ENCODE measurements at places on chromosomes 1 and 21.

DNA sequence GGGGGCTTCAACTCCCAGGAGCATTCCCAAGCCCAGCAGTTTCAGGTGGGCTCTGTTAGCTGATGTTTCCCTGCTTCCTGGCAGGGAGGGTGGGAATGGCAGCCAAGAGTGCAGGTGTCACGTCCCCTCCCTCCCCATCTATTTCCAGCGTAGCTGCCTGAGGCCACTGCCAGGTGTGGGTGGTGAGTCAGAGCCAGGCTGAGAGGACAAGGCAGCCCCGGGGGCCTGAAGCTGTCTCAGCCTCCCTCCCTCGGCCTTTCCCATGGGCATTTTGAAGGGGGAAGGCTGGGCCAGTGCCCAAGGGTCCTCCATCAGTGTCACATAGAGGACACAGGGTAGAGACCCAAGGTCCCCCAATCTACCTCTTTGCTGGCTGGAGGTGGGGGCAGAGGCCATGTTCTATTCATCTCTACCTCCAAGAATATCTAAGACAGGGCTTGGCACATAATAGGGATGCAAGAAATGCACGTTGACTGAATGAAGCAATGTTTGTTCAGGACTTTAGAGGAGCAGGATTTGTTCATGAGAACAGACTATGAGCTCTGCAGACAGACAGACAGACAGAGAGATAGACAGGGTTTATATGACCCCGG is 34.4 kb upstream of the ID3 start:
- no peak for DNase-seq

GRCh38 chr1:1144122-1144842 is 28.4 kb upstream of the C1orf159 start:
- peak; percentile 81 for DNase-seq

DNA sequence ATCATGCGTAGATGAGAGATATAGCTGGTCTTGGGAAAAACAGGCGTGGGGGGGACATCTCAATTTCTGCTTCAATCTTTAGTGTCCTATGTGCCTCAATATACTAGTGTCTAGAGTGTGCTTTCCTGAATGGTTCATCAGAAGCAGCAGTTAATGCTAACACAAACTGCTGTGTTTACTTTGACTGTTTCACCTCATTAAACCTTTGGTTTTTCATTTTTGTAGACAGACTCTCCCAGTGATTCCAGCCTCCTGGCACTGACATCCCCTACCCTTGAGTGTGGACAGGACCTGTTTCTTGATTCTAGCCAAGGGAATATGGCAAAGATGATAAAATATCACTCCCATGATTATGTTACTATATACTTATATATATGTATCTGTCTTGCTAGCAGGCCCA is 37.6 kb downstream of the ZYG11A start:
- no peak for DNase-seq

- no peak for DNase-seq
Measured at GRCh38 chr1:32377541-32378220, 15.3 kb downstream of the TSSK3 start.

DNA sequence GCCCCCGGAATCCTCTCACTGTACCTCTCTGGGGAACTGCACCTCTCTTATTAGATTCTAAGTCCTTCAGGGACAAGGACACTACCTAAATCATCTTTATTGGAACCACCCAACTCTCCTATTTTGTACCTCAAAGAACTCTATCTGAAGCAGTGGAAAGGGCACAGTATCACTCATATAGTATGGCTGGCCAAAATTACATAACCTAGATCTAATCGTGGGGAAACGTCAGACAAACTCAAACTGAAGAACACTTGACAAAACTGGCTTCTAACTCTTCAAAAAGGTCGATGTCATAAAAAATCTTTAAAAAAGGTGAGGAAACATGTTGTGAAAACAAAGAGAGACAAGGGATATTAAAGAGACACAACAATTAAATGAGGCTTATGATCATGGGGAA is 210.0 kb downstream of the SLC45A1 start:
- DNase-seq, result no peak

GRCh38 chr1:44733784-44734183 is 2.8 kb upstream of the RNU5D-1 start:
- DNase-seq, result no peak

- DNase-seq, result peak; percentile 61
Measured at GRCh38 chr1:98870959-98871903, 133.4 kb downstream of the PLPPR5 start.

DNA sequence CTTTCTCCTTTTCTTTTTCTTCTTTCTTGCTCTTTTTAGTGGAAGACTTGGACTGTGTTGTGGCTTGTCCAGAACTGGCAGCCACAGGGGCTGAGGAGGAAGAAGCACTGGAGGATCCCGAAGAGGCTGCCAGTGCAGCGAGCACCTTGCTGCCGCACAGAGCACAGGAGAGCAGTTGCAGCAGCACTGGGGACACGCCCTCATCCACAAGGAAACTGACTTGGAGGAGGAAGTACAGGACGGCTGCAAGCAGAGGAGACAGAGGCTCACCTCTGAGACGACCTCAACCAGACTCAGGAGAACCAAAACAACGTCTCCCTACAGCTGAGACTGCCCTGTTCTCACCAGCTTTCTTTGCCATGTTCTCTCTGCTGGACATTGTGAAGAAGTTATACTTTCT is 88.9 kb downstream of the UBR4 start:
- no peak for DNase-seq

DNA sequence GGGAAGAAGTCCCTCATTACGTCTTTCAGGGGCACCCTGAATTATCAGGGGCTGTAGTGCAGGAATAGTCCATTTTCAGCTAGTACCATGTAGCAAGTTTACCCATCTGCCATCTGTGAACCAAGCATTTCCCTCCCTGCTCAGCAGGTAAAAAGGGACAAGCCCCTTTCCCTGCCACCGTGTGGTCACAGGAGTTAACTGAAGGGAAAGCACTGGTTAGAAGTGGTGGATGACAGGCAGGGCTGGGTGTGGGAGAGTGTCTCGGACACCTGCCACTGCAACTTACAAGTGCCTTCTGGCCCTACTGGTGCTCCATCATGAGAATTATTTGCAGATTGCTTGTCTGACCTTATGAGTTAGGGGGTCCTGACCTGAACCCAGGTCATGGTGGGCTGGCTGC is 32.0 kb upstream of the IGSF5 start:
- no peak for DNase-seq

- peak; percentile 77 for DNase-seq
Measured at GRCh38 chr1:111214884-111215283, 12.6 kb upstream of the CHI3L2 start.

- no peak for DNase-seq
Measured at GRCh38 chr1:112686835-112687234, 12.4 kb downstream of the MOV10 start.

DNA sequence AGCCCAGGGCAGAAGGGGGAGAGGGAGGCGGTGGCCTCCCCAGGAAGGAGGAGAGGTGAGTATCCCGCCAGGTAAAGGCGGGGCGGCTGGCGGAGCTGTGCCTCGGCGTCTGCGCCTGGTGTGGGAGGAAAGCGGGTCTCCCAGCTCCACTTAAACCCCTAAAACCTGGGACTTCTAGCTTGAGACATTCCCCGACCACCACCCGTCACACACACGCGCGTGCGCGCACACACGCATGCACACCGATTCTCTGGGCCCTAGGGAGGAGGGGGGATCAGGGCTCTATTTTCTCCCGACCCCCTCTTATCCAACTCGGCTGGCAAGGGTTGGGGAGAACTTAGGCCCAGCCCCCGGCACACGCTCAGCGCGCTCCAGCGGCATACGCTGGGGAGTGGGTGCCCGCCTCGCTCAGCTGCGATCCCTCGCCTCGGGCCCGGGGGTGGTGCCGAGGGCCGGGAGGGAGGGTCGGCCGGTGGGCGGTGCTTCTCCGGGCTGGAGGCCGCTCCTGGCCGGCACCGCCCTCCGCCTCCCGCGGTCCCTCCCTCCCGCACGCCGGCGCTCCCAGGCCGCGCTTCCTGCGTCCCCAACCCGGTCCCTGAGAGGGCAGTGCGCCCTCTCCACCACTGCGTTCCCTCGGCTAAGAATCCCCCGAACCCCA is at the start of gene TMEM51:
TSS of gene TMEM51 (plus strand) at position 564 of the 658 bp plus-strand sequence. CDS start 61,341 bp downstream, outside the sequence.
- peak; percentile 29 for DNase-seq

GRCh38 chr1:170675865-170676264 is 11.9 kb downstream of the PRRX1 start:
- no peak for DNase-seq

- DNase-seq, result no peak
Measured at GRCh38 chr1:179303200-179303785, 9.7 kb downstream of the SOAT1 start.

- DNase-seq, result no peak
Measured at GRCh38 chr1:81183553-81183952, 617.2 kb upstream of the ADGRL2 start.

DNA sequence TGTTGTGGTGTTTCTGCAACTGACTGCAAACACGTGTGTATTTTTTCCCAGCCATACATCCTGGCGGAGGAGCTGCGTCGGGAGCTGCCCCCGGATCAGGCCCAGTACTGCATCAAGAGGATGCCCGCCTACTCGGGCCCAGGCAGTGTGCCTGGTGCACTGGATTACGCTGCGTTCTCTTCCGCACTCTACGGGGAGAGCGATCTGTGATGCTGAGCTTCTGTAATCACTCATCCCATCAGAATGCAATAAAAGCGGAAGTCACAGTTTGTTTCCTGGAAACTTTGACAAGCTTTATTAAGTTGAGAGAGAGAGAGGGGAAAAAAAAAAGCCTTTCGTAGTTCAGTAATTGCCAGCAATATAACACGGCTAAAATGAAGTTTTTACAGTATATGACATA is 32.7 kb upstream of the MTR start:
- no peak for DNase-seq

DNA sequence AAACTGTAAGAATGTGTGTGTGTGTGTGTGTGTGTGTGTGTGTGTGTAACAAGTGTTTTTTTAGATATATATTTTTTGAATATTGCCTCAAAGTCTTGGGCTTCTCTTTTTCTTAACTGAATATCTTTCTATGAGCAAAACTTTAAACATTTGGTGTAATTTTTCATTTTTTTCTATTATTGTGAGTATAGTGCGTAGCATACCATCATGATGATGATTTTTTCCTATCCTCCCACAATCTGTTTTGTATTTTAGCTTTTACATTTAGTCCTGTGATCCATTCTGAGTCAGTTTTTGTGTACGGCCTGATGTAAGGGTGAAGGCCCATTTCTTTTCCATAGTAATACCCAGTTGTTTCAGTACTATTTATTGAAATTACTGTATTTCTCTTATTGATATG is 680.6 kb downstream of the TTLL7 start:
- no peak for DNase-seq

DNA sequence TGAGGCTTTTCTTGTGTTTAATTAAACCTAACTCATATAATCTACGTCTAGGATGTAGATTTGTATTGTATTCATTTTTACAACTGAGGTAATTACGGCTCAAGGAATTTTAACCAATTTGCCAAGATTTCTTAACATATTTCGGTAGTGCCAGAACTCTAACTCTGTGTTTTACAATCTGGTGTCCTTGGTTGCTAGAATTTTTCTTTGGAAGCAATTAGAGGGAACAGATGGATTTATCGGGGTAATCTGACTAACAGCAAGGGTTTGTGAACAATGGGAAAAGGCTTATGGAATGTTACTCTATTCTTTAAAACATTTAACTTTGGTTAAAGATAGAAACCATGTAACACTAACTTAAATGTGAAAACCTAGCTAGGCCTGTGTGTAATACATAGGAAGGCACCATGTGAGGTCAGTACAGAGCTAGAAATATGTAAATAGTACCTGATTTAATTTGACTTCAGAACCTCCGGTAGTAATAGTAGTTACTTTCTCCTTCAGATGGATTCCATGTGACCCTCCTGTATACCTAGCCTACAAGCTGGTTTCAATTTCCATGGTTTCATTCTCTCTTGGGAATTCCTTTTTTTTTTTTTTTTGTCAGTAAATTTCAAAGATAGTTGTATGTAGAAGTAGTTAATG is 1.2 kb downstream of the MTF2 start:
- DNase-seq, result peak; percentile 23

DNA sequence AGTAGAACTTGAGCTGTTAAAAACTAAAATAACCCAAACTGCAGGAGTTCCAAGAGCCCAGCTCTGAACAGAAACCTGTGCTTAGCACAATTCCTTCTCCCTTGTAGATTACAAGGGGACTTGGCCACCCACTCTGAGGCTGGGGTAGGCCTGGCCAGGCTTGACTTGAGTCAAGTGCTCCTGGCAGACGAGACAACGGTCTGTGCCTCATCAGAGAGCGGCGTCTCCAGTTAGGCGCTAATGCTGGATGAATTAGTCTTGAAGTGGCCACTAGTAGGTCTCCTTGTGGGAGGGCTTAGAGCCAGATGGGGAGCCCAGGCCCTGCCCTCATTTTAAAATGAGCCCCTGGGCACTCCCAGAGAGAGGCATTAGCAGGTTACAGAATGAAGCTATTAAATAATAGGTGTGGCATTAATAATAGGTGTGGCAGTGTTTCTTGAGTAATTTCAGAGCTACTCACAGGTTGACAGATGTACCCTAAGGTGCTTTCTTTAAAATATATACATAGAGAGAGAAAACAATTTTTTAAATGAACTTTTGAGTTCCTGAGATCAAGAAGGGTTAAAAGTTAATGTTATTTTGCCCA is 1.1 kb downstream of the EEIG2 start:
- peak; percentile 58 for DNase-seq

DNA sequence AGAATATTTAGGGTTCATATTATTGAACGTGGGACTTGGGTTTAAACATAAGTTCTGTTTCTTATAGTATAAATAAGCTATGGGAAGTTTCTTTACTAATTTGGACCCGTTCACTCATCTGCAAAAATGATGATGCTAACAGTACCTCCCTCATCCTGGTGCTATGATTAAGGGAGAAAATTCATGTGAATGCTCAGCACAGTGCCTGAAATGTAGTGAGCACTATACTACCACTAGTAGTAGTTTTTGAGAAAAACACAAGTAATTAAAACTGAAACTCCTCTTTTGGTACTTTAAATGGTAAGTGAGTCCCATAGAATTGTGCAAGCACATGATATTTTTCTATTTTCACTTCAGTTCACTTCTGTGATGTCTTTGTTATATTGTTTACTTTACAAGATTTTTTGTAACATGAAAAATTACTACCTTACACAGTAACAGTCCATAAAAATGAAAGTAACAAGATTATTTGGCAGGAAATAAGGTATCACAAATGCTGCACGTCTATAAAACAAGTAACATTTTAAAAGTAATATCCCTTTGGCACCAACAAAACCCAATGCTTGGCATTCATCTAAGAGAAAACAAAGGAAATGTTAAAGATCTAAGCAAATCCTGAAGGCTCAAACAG is 11.3 kb upstream of the PTPRC start:
- DNase-seq, result no peak

DNA sequence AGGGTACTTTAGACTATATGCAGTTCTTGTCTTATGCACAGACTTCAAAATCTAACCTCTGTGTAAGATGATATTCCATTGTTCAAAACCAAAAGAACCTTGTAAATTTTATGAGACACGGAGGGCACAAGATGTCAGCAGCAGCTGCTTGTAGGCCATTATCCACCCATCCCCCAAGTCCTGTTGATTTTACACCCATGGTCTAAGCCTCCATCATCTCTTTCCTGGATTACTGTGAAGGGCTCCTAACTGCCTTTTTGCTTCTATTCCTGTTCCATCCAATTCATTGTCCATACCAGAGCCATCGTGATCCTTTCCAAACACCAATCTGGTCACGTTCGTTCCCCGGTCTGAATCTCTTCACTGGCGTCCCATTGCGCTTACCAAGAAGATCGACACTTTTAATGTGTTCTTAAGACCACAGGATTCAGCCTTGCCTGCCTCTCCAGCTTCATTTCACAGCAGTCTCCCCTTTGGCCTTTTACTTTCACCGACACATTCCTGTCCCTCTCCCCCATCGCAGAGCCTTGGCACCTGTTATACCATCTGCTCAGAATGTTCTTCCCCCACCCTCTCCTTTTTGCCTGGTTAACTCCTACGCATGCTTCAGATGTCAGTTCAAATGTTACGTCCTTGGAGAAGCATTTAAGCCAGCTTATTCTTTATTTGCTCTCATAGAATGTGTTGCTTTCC is 107.3 kb upstream of the POU3F1 start:
- DNase-seq, result no peak
